RCC 7860 (cell line): ENCODE measurements at places on chromosomes 11 and 22.

DNA sequence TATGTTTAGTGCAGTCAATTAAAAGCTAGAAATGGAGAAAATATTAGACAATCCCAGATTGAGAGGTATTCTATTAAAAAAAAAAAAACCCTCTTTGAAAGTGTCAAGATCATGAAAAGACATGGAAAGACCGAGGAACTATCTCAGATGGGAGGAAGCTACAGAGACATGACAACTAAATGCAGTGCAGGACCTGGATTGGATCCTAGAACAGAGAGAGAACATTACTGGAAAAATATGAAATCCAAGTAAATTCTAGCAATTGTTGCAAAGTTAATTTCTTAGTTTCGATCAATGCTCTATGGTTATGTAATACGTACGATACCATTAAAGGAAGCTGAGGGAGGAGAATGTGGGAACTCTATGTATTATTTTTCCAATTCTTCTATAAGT, 43.2 kb downstream of the SLC1A2 start:
- DNase-seq: no peak

- no peak for DNase-seq
These were observed 45.3 kb upstream of the NECTIN1 start for GRCh38 chr11:119774172-119774763.

GRCh38 chr11:35750981-35751663, 88.5 kb downstream of the TRIM44 start:
- DNase-seq: no peak

- DNase-seq: no peak
These were observed 397.6 kb downstream of the BUD13 start for GRCh38 chr11:116375221-116375620.

DNA sequence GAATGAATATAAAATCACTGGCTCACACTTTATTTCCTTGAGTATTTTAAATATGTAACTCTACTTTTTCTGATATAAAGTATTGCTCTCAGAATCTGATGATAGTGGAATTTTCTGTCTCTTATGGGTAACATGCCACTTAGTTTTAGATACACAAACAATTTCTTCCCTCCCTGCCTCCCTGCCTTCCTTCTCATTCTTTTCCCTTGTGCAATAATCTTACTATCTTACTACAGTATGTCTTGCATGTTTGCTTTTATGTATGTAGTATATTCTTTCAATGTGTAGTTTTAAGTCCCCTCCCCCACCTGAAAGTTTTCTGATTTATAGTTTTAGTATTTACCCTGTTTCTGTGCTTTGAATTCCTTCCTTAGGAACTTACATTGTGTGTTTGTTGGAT, 48.4 kb downstream of the INSC start:
- DNase-seq: no peak

DNA sequence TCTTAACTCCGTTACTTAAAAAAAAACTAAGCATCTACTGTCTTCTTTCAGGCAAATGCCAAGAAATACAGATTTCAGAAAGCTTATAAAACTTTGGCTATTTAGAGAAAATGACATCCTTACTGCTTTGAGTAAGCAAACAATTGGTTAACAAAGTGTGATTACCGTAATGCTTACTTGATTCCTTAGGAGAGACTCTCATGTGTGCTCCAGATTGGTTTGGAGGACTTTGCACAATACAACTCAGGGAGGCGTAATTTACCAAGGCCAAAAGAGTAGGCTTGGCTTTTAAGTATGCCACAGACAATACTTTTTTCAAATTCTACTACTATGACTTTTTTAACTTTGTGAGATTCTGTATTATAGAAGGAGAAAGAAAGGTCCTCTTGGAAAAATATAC, 76.9 kb upstream of the ALKBH3 start:
- no peak for DNase-seq

DNA sequence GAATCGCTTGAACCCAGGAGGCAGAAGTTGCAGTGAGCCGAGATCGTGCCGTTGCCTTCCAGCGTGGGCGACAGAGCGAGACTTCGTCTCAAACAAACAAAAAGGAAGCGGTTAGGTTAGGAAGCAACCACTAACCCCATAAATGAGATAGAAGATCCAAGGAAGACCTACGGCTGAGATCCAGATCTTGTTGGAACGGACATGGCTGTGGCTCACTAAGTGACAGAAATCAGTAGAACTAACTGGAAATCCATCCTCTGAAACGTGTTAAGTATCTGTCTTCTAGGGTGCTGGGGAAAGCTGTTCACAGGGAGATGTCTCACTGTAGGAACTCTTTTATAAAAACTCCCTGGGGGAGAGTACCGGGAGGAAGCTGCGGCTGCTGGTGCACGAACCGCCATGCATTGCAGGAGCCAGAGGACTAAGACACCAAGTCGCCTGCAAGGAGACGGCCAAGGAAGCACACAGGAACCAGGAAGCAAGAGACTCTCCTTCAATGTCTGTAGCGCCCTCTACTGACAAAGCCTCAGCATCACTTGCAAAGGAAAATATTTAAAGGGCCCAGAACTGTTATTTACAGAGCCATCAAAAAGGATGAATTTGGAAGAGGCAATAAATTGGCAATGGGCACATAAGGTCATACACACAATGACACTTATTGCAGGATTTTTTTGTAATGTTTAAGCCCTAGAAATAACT, 16.9 kb upstream of the SPTY2D1 start:
- no peak for DNase-seq

DNA sequence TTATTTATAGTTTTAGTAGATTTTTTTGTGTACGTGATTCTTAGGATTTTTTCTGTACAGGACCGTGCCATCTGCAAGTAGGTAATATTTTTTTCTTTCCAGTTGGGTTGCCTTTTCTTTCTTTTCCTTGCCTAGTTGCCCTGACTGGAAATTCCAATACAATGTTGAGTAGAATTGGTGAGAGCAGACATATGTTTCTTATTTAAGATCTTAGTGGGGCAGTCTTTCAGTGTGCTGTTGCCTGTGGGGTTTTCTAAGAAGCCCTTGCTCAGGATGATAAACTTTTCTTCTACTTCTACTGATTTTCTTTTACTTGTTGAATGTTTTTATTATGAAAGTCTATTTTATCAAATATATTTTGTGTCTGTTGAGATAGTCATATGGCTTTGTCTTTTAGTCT, 33.0 kb downstream of the ATXN10 start:
- no peak for DNase-seq
